Activated CD8-positive, alpha-beta memory T cell treated with anti-CD3 and anti-CD28 coated beads, Interleukin-2, amount 50 U/mL, for 4 hours (primary cell): ENCODE measurements at places on chromosomes 12 and 14.

DNA sequence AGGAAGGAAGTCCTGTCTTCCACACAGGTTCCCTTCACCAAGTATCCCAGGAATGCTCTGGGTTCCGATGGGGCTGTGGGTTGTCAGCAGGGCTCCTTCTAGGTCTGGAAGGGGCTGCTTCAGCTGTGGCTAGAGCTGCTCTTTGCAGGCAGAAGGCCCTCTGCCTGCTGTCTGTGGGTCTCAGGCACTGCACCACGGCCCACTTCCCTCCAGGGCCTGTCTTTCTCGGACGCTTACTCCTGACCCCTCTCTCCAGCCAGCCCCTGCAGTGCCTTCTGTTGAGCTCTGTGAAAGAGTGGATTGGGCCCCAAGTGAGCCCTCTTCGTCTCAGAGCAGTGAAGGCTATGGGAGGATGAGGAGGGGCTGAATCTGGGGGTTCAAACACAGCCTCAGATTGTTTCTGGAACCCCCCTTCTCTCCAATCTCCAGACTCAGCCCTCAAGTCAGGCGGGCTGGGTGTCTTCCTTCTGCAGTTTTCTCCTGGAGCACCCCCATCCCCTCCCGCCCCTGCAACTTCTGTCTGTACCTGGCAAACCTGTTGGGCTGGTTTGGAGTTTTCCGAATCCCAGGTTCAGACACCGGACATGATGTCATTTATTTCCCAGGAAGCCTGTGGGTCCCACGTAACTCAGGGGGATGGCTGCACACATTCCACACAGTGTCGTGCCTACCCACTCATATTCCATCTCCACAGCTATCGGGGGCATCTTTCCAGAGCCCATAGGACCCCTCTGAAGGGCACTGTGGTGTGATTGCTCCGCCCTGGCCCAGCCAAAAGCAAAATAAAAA lies 24.9 kb upstream of the SPPL3 start:
- DNase-seq, result no peak

DNA sequence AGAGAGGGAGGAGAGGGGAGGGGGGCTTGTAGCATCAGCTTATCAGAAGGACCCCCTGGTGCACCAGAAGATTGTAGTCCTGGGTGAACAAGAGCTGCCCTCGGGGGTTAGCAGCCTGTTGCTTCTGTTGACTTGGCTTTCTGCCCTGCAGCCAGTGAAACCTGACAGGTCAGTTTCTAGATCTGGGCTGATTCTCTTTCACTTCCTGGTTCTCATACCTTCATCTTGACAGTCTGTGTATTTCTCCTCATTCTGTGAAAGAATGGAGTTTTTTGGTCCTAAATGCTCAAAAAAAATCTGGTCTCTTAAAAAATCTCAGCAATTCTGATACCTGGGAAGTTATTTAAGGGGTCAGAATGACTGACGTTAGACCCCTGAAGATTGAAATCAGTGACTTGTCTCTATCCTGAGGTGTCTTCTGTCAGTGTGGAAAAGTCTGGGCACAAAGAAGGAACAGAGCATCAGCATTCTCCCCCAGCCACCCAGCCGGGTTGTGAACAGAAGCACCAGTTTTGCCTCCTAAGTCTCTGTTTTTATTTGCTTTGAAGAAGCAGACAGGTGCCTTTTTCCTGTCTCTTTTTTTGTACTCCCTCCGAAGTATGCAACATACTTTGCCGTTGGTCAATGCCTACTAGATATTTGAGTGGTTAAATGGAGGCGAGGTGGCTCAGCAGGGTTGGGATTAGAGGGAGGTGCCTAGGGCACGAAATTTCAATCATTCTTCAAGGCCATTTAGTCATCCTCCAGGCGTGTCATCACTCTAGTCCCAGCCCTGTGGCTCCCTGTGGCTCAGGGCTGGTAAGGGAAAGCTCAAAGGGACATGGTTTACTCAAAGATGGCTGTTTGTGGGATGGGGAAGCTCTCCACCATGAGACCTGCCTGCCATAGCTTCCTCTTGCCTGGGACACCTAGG lies 24.0 kb downstream of the TTC9 start:
- no peak for DNase-seq

DNA sequence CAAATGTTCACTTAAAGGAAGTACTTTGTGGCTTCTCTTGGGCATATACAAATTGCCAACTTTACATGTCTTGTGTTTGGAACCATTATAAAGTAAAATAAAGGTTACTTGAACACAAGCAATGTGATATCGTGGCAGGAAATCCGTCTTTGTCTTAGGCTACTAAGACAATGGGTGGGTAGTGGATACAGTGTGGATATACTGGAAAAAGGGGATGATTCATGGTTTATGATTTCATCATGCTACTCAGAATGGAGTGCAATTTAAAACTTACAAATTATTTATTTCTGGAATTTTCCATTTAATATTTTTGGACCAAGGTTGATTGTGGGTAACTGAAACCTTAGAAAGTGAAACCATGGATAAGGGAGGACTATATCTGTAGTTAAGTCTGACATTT lies 48.4 kb downstream of the MYRFL start:
- DNase-seq, result no peak

DNA sequence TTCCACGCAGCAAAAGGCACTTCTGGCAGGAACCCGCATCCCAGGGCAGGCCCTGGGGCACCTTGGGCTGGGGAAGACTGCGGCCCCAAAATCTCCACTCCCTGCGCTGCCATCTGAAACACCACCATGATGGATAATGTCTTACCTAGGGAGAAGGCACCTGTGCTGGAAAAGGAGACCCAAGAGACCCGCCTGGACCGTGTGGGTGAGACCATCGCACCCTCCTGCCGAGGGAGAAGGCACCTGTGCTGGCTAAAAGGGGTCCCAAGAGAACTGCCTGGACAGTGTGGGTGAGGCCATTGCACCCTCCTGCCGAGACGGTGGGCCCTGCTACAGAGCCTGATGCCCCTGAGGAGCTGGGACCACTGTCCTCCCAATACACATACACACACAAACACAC lies 24.8 kb upstream of the INF2 start:
- no peak for DNase-seq

DNA sequence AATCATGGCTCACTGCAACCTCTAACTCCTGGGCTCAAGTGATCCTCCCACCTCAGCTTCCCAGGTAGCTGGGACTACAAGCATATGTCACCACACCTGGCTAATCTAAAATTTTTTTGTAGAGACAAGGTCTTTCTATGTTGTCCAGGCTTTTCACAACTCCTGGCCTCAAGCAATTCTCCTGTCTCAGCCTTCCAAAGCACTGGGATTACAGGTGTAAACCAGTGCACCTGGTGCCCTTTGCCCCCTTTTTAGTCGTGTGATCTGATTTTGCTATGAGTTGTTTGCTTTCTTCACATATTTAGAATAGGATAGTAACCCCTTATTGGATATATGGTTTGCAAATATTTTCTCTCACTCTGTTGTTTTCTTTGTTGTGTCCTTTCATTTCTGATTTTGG lies 1.7 kb upstream of the RAD52 start:
- DNase-seq, result no peak

DNA sequence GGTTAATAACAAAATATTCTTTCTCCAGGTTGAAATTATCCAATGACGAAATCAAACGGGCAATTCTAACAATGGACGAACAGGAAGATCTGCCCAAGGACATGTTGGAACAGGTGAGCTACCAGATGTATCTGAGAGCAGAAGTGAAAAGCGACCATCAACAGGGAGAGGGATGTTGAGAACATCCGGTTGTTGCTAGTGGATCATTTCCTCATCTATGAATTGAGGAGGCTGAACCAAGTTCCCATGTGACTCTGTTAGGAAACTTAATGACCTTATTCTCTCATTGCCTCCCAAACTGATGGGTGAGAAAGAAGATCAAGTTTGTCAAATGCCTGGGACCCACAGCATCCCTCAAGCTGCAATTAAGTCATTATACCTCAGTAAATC lies 117.7 kb downstream of the GPR135 start:
- no peak for DNase-seq

DNA sequence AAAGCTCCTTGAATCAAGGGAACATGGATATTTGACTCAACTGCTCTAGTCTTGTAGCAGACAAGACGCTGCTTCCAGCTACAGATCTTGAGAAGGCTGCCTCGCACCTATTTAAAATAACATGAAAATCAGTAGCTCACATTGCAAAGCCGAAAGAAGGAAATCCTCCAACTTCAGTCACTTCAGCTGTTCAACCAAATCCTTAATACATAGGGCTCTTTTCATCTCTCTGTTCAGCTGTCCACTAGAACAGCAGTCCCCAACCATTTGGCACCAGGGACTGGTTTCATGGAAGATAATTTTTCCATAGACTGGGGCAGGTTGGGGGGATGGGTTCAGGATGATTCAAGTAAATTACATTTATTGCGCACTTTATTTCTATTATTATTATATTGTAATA lies 1116.0 kb upstream of the TMEM132C start:
- DNase-seq, result no peak

- no peak for DNase-seq
Observed at GRCh38 chr14:45743884-45744283, 490.9 kb upstream of the MIS18BP1 start.

- DNase-seq, result no peak
Observed at GRCh38 chr12:103468837-103469236, 26.9 kb downstream of the C12orf42 start.

DNA sequence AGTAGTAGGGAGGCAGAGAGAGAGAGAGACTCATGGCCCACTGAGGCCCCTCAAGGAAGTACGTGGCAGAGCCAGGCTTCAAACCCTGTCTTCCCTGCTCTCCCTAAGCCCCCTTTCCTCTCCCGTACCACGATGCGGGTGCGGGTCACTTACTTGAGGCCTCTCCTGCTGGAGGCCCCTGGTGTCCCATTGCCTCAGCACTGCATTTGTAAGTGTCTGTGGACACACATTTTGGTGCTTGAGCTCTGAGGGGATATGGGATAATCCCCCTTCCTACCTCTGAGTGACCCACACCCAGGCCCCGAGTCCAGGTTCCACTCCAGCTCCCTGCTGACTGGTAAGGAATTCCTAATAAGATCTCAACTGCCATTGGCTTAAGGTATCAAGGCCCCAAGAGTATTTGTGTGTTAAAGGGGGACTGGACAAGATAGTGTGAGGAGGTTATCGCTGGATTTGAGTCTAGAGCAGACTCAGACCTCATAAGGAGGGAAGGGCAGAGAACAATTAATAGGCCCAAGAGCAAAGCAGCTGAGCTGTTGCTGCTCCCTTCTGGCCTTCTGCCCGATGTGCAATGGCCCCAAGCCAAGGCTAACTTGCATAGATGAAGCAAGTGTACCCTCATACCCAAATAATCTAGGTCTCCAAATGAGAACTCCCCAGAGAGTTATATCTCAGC lies 71.9 kb downstream of the CRACR2A start:
- DNase-seq, result no peak

- DNase-seq, result no peak
Observed at GRCh38 chr14:95023115-95023514, 134.2 kb downstream of the DICER1 start.

- DNase-seq, result no peak
Observed at GRCh38 chr14:61184112-61184511, 97.0 kb downstream of the TMEM30B start.

DNA sequence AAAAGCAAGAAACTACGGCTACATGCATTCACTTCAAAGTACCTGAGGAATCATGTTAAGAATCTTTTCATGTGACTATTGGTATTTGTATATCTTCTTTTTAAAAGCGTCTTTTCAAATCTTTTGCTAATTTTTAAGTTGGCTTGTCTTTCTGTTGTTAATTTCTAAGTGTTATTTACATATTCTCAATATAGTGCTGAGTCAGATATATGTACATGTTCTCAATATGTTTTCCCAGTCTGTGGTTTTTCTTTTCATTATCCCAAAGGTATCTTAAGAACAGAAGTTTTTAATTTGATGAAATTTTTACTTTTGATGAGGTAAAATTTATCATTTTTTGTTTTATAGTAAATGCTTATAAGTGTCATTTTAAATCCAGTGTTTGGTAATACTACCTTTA lies 24.0 kb downstream of the DCP1B start:
- no peak for DNase-seq

DNA sequence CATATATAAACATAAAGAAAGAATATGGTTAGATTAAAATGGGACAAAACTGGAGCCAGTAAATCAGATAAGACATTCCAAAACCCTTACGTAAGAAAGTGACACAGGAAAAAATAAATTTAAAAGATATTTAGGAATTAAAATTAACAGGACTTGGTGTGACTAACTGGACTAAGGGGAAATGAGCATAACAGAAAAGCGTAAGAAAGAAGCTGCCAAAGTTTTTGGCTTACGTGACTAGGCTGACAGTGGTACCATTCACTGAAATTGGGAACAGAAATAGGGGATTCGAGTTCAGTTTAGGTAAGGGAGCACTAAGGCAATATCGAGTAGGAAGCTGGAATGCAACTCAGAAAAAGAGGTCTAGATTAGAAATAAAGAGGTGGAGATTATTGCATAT lies 7.8 kb downstream of the CDK17 start:
- DNase-seq, result no peak

DNA sequence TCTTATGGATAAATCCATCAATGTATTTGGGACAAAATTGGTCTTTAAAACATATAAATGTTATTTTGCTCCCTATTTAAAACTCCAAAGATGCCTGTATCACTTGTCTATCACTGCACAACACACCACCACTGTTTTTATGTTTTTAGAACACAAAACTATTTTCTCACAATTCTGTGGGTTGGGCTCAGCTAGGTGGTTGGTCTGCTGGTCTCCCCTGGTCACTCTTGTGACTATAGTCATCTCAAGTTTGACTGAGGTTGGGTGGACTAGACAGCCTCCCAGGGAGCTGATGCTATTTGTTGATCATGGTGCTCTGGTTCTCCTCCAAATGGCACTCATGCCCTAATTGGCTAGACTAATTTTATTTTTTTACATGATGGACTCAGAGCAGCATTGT lies 39.5 kb upstream of the NR1H4 start:
- DNase-seq, result no peak

DNA sequence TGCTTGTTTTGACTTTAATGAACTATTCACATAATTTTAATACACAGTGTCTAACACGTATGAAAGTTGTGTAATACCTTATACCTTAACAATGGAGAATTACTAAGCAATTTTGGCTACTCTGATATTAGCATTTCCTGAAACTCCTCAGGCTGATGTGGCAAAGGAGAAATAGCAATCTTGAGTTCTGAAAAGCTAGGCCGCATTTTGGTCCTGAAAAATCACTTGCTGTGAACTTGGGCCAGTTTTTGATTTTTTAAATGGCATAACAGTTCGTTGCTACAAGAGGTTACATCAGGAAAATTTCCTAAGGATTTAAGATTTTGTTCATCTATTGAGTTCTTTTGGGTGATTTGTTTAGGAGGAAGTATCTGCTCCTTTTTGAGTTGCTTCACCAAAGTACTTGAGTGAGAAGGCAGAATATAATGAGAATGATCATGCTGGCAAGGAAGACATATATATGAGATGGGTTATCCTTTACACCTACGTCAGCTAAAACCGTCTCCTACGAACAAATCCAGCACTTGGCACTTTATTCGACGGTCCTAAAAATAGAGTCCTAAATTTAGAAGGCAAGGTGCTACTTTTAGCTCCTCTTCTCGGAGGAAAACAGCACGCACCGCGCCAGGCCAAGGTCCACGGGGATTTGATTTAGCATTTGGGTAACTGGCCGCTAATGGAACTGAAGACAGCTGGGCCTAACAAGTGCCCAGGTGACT lies 32.2 kb downstream of the MIA2 start:
- no peak for DNase-seq

- DNase-seq, result no peak
Observed at GRCh38 chr14:106021832-106022231, 495.4 kb downstream of the TMEM121 start.

GRCh38 chr14:100666403-100666802 lies 60.3 kb upstream of the DLK1 start:
- no peak for DNase-seq

GRCh38 chr14:67357186-67357968 lies 2.2 kb downstream of the ATP6V1D start:
- no peak for DNase-seq

GRCh38 chr12:42696406-42697149 lies 107.0 kb upstream of the PRICKLE1 start:
- DNase-seq, result no peak
